Pulmonary artery endothelial cell (primary cell): ENCODE measurements at places on chromosomes 1 and 21. TPM values are rescaled to one million over a fixed set of nuclear protein-coding genes. Genes with fewer than 3 reads are reported as not detected.

LDLRAD1 gene
- total RNA-seq, result not detected in 2 replicates

CHODL gene
- 0.07 TPM in 1 of 2 replicates, not detected in the other for total RNA-seq

OR14K1 gene
- total RNA-seq, result not detected in 2 replicates

MTARC2 gene
- 6.9 and 8.0 TPM in 2 replicates for total RNA-seq

CHIT1 gene
- total RNA-seq, result not detected in 2 replicates

DEPDC1 gene
- 15.7 and 49.6 TPM in 2 replicates for total RNA-seq

FMN2 gene
- not detected in 2 replicates for total RNA-seq

SLC1A7 gene
- not detected in 2 replicates for total RNA-seq

LYPD8 gene
- total RNA-seq, result not detected in 2 replicates

DDI2 gene
- total RNA-seq, result 14.2 and 21.3 TPM in 2 replicates

DENND2D gene
- 0.86 and 1.3 TPM in 2 replicates for total RNA-seq

TESK2 gene
- total RNA-seq, result 1.5 and 2.4 TPM in 2 replicates

ASPM gene
- 27.8 and 54.6 TPM in 2 replicates for total RNA-seq

DRAXIN gene
- 0.11 and 0.33 TPM in 2 replicates for total RNA-seq

MFSD2A gene
- 2.7 and 2.9 TPM in 2 replicates for total RNA-seq

PRRX1 gene
- total RNA-seq, result 1.3 and 2.2 TPM in 2 replicates

TRAF3IP3 gene
- total RNA-seq, result not detected in 2 replicates

PRAMEF11 gene
- total RNA-seq, result not detected in 2 replicates

BACH1 gene
- total RNA-seq, result 23.3 and 27.3 TPM in 2 replicates

MYBPH gene
- total RNA-seq, result not detected in 2 replicates

RAP1GAP gene
- total RNA-seq, result 0.04 and 0.07 TPM in 2 replicates

CEP350 gene
- 40.6 and 60.0 TPM in 2 replicates for total RNA-seq

CELA2A gene
- not detected in 2 replicates for total RNA-seq

ETNK2 gene
- total RNA-seq, result 13.5 and 14.2 TPM in 2 replicates

SYT2 gene
- not detected in 2 replicates for total RNA-seq

TFF2 gene
- not detected in 2 replicates for total RNA-seq

UMODL1 gene
- not detected in 2 replicates for total RNA-seq

CFAP107 gene
- not detected in 2 replicates for total RNA-seq

UBL4B gene
- total RNA-seq, result not detected in 2 replicates

ETV3L gene
- total RNA-seq, result not detected in 2 replicates

RPE65 gene
- total RNA-seq, result not detected in 2 replicates

FTCD gene
- total RNA-seq, result 0.25 TPM in 1 of 2 replicates, not detected in the other
